ENCODE measurements at places on chromosomes 6 and 20.

GRCh38 chr6:136188486-136188885 is 61.6 kb downstream of the MTFR2 start:
- no peak for DNase-seq

- DNase-seq = no peak
Observed at GRCh38 chr6:113361014-113361645, 496.0 kb upstream of the MARCKS start.

DNA sequence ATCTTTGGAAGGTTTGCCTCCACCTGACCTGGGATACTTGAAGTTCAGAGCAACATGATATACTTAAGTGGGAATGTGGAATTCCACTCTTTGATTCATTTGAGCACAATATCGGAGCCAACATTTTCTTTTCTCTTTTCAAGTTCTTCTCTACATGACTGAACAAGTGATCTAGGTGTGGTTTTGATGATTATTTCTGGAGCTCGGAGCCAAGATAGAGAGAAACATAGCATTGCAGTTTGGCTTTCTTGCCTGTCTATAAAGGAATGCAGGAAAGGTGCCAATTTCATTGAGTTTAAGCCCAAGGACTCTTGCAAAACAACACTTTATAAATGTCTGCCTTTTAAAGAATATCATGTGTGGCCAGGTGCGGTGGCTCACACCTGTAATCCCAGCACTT is 124.2 kb upstream of the FAM83B start:
- DNase-seq = no peak

- no peak for DNase-seq
Observed at GRCh38 chr6:114785235-114786127, 442.7 kb upstream of the HS3ST5 start.

DNA sequence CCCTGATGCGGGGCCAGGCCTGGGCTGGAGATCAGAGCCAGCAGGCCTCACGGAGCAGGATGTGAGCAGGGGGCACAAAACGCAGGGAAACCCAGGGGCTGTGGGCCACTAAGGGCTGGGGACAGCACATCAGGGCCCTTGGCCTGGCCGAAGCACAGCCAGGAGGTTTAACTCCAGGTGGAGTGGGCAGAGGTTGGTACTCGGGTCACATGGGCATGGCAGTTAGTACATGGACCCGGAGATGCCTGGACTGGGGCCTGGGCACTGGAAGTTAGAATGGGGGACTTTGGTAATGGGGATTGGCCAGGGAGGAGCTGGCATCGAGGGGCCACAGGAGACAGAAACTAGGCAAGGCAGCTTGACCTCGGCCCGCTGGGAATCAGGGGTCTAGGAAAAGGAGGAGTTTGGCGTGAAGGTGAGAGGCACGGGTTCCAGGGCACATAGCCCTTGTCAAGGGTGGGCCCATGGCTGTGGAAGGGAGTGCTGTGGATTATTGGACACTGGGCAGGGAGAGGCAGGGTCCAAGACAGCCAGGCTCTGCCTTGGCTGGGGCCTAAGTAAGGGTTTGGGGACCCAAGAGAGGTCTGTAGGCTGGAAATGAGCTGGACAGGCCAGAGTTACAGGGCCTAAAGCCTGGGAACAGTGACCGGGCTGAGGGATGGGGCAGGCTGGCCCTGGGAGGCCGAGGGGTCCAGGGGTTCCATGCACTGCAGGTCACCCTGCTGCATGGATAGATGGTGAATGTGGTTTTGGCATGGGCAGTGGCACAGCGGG is 41.6 kb upstream of the CD93 start:
- no peak for DNase-seq

DNA sequence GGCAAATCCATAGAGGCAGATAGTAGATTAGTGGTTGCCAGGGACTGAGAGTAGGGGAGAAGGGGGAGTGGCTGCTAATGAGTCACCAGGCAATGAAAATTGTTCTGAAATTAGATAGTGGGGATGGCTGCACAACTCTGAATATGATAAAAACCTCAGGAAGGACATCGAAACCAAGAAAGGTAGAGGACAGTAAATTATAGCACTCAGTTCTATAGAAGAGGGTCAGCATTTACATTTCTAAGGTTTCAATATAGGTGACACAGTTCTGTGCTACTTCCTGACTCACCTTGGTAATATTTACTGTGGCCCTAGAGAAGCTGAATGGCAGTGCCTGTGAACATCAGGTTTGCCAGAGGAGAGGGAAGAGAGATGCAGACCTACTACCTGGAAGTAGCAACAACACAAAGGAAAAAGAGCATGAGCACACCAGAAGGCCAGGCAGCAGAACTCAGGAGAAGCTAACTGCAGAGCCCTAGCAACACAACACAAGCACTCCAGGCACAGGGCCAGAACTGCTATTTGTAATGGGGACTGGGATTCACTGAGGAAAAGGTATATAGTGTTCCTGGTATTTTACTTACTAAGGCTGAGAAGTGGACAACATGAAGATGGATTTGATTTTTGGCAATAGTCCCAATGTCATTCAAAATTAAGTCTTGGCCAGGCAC is 75.9 kb downstream of the PLCG1 start:
- no peak for DNase-seq

DNA sequence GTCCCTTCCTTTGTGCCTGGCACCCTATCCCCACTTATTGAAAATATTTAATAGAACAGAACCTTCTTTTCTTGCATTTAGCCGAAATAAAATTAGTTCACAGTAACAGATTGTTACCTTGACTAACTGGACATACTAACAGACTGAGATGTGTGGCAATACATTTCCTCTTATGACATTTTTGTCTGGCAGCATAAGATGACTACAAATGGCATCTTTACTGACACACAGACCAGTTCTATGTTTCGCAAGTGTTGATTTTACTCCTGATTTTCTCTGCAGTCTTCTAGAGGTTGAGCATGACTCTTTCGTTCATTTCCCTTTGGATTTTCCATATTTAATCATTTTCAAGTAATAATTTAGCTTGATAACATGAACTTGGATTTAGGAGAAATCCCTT is 474.6 kb downstream of the CBLN4 start:
- DNase-seq = no peak

DNA sequence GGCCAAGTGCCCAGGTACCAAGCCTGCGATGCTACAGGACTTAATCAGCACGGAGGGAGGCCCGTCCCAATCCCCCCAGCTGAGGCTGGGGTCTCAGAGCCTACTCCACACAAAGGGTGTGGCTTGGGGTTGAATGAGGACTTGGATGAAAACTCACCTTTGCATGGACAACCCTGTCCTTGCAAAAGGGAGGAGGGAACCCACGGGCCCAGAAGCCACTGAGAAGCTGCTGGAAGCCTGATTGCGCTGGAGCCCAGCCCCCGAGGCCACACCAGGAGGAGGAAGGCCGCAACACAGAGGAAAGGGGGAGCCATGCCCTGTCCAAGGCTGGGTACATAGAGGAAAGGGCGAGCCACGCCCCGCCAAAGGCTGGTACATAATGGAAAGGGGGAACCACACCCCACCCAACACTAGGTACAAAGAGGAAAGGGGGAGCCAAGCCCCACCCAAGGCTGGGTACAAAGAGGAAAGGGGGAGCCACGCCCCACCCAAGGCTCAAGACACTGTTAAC is 158.8 kb downstream of the DLL1 start:
- DNase-seq = no peak

DNA sequence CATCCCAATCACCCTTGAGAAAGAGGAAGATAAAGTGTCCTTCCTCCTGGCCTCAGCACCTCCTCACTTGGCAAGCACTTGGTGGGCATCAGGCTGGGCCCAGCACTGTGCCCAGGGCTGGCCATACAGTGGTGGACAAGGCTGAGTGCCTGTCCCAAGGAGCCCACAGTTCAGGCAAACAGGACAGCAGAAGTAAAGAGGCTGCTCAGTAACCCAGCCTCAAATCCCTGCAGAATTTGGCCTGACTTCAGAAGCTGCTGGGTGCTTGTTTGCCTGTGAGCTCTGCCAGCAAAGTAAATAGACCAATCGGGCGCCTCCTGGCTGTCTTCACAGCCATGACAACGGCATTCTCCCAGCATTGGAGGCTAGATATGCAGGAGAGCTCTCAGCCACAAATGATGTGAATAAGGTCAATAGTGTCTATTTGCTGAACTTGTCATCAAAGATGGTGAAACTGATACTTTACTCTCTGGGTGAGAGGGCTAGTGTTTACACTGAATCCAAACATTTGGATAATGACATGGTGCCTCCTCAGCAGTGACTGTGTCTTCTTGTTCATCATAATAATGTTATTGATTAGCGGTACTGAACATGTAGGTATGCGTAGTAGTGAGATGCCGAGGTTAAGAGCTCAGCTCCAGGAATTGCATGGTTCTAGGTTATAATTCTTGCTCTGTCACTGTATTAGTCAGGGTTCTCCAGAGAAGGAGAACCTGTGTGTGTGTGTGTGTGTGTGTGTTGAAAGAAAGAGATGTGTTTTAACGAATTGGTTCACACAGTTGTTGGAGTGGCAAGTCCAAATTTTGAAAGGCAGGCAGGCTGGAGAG is 36.9 kb upstream of the FANCE start:
- DNase-seq = peak; percentile 40

- no peak for DNase-seq
Observed at GRCh38 chr6:137989664-137990063, 117.6 kb downstream of the PERP start.

GRCh38 chr20:25222461-25223178 is 25.3 kb upstream of the PYGB start:
- no peak for DNase-seq
